HFFc6 (cell line): ENCODE measurements at places on chromosomes 3 and 15. TPM values are rescaled to one million over a fixed set of nuclear protein-coding genes. Genes with fewer than 3 reads are reported as not detected.

The CNTN3 gene
- 9.8 to 14.6 TPM (median 10.0 TPM) in 3 replicates for total RNA-seq

The C2CD4B gene
- total RNA-seq: not detected in 3 replicates

The BRK1 gene
- 175 and 189 TPM in 2 replicates for total RNA-seq

The MST1 gene
- 3.4 and 6.2 TPM in 2 replicates for total RNA-seq

The ATP13A4 gene
- total RNA-seq: not detected in 3 replicates

The ARL8B gene
- 45.8 and 48.9 TPM in 2 replicates for total RNA-seq

The SLC51A gene
- not detected in 3 replicates for total RNA-seq

The SPG11 gene
- 33.4 to 34.1 TPM (median 33.6 TPM) in 3 replicates for total RNA-seq

The GHSR gene
- not detected in 3 replicates for total RNA-seq

The CPB1 gene
- total RNA-seq: not detected in 3 replicates

The SLC2A2 gene
- total RNA-seq: not detected in 2 replicates

The HCLS1 gene
- total RNA-seq: 0.89 and 6.6 TPM in 2 replicates

The TMA7 gene
- 311 to 344 TPM (median 314 TPM) in 3 replicates for total RNA-seq

The GREM1 gene
- 2,213 to 3,607 TPM (median 2,727 TPM) in 3 replicates for total RNA-seq

The ISG20 gene
- 0.61 to 0.73 TPM (median 0.64 TPM) in 3 replicates for total RNA-seq

The HDGFL3 gene
- total RNA-seq: 44.0 to 64.6 TPM (median 51.2 TPM) in 3 replicates

The HTD2 gene
- 5.1 and 8.2 TPM in 2 replicates for total RNA-seq

The FBXO22 gene
- total RNA-seq: 49.3 to 52.7 TPM (median 52.4 TPM) in 3 replicates

The ALG1L2 gene
- total RNA-seq: 0.85 TPM in 1 of 3 replicates, not detected in the others

The SPINT1 gene
- total RNA-seq: 0.34 and 0.51 TPM in 2 replicates

The SNX22 gene
- 0.11 to 0.18 TPM (median 0.17 TPM) in 3 replicates for total RNA-seq

The SCN10A gene
- total RNA-seq: not detected in 2 replicates

The SERINC4 gene
- total RNA-seq: 0.07 to 0.29 TPM in 2 of 3 replicates, not detected in the other

The CHL1 gene
- total RNA-seq: not detected in 3 replicates

The ST3GAL6 gene
- 0.19 TPM in 1 of 3 replicates, not detected in the others for total RNA-seq

The C3orf85 gene
- total RNA-seq: not detected in 2 replicates

The SERPINI2 gene
- not detected in 3 replicates for total RNA-seq

The COL7A1 gene
- total RNA-seq: 82.8 to 124 TPM (median 90.0 TPM) in 3 replicates

The ATP13A5 gene
- not detected in 3 replicates for total RNA-seq

The SCN11A gene
- not detected in 3 replicates for total RNA-seq

The HGD gene
- 0.14 to 0.22 TPM in 2 of 3 replicates, not detected in the other for total RNA-seq

The VEPH1 gene
- 29.3 to 65.0 TPM (median 47.4 TPM) in 3 replicates for total RNA-seq

The CTXN2 gene
- not detected in 3 replicates for total RNA-seq

The PLSCR1 gene
- 11.6 to 14.9 TPM (median 12.8 TPM) in 3 replicates for total RNA-seq

The C3orf20 gene
- total RNA-seq: not detected in 3 replicates

The CHRNA7 gene
- not detected in 3 replicates for total RNA-seq

The EFCC1 gene
- not detected in 2 replicates for total RNA-seq

The TLR9 gene
- total RNA-seq: not detected in 2 replicates

The GOLGA6L9 gene
- 0.48 to 0.79 TPM (median 0.63 TPM) in 3 replicates for total RNA-seq

The GPR62 gene
- total RNA-seq: not detected in 3 replicates

The KCNMB3 gene
- 0.26 to 0.53 TPM (median 0.51 TPM) in 3 replicates for total RNA-seq

The POTEB gene
- not detected in 3 replicates for total RNA-seq

The DOCK3 gene
- total RNA-seq: 0.14 to 0.18 TPM (median 0.15 TPM) in 3 replicates

The RASL12 gene
- not detected in 3 replicates for total RNA-seq

The CKMT1A gene
- not detected in 3 replicates for total RNA-seq

The ATP10A gene
- total RNA-seq: 28.2 to 34.6 TPM (median 30.3 TPM) in 3 replicates

The GP9 gene
- not detected in 3 replicates for total RNA-seq
